ENCODE measurements at places on chromosomes 2 and 18. TPM values are rescaled to one million over a fixed set of nuclear protein-coding genes. Genes with fewer than 3 reads are reported as not detected.

The SULT1C4 gene
- 33.4 TPM for total RNA-seq

DNA sequence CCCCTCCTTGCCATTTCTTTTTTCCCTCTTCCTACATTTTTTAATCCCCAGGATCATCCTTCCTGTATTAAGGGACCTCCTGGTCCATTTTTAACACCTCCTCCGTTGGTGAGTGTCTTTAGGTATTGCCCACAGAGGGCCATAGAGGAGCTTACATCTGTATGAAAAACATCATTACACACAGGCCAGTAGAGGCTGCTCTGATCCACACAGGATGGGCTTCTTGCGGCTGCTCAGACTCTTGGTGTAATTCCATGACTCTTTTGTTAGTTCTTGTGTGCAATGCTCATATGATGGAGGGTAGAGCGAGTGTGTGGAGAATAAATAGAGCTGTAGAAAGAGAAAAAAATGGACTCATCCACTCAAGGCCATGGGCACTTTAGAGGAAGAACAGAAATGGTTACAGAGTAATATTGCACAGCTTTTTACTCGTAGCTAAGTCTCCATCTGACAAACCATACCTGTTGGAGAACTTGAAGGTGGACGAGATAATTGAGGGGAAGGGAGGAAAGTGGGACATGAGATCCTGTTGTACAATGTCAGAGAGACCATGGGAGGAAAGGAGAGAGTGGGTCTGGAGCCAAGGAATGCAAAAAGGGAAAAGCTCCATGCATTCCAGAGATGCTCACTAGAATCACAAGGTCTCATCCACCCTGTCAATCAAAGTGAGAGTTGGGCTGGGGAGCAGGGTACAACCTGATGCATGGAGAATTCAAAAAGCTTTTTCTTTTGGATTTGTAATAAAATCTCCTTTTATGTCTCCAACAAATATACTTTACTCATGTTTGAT, 129.7 kb upstream of the TNP1 start:
- DNase-seq: no peak
- H3K4me1 ChIP-seq: no peaks in the 10 kb centered on the region
- H3K36me3 ChIP-seq: no peaks in the 10 kb centered on the region
- H3K27ac ChIP-seq: no peak overlapping the region
- no peak overlapping the region for H3K4me3 ChIP-seq

The KRTCAP3 gene
- not detected for total RNA-seq

- no peak overlapping the region for H3K4me3 ChIP-seq
- H3K27me3 ChIP-seq: no peaks in the 10 kb centered on the region
- no peaks in the 10 kb centered on the region for H3K36me3 ChIP-seq
Measured at GRCh38 chr2:179031731-179032408, 18.1 kb downstream of the CCDC141 start.

The TRIM43 gene
- not detected for total RNA-seq

The TRPM8 gene
- total RNA-seq: not detected

DNA sequence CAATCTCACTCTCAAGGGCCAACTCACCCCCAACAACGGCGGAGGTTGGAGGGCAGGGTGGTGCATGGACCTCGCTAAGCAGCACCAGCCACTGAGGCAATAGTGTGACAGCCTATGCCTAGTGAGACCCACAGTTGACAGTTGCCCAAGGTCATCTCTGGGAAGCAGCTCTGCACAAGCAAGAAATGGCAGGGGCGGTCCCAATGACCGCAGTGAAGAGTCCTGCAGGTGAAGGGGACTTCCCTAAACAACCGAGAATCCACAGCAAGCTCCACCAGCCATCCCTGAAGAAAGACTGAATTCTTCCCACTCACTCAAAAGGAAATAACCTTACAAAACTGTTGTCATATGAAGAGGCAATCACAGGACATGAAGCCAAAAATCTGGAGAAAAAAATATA, 313.4 kb upstream of the ID2 start:
- H3K27ac ChIP-seq: no peak overlapping the region
- H3K4me1 ChIP-seq: no peaks in the 10 kb centered on the region
- H3K4me3 ChIP-seq: no peak overlapping the region
- no peak for DNase-seq

DNA sequence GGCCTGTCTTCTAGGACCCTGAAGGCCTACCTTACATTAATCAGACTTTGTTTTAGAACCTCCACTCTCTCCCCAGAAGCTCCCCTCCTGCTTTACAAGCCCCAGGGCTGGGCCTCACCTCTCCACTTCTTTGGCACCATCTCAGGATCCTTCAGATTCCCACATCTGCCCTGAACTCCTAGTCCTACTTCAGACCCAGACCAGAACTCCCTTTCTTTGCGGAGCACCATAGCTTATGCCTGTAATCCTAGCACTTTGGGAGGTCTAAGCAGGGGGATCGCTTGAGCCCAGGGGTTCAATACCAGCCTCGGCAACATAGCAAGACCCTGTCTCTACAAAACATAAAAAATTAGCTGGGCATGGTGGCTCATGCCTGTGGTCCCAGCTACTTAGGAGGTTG, 991 bp downstream of the CHCHD5 start:
- no peaks in the 10 kb centered on the region for H3K36me3 ChIP-seq
- H3K4me3 ChIP-seq: peak overlapping the region; percentile 58
- H3K4me1 ChIP-seq: peaks cover 7% of the 10 kb centered on the region
- no peaks in the 10 kb centered on the region for H3K27me3 ChIP-seq

DNA sequence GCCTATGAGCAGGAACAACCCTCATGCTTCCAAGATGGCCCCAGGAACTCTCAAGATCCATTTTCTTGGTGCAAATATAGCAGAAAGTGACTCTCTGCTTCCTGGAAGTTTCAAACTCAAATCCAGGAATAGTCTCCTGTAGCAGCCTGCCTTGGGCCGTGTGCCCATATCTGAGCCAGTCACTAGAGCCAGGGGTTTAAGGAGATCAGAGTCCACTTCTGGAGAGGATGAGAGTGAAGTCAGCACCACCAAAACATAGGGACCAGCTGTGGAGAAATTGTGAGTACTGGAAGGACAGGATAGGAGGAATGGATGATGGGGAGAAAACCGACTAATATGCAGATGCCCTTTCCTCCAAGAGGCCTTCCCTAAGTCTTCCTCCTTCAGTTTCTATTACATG, 33.2 kb downstream of the PSD4 start:
- no peak overlapping the region for H3K4me3 ChIP-seq
- H3K27me3 ChIP-seq: no peaks in the 10 kb centered on the region
- no peaks in the 10 kb centered on the region for H3K36me3 ChIP-seq
- H3K4me1 ChIP-seq: no peaks in the 10 kb centered on the region
- DNase-seq: no peak

The TCF23 gene
- total RNA-seq: 31.5 TPM

- H3K27ac ChIP-seq: no peak overlapping the region
- no peak for DNase-seq
- no peaks in the 10 kb centered on the region for H3K4me1 ChIP-seq
Measured at GRCh38 chr18:48385596-48385995, 23.6 kb downstream of the ZBTB7C start.

The TNFRSF11A gene
- 7.4 TPM for total RNA-seq

GRCh38 chr2:74619651-74620297, 28.4 kb downstream of the M1AP start:
- no peaks in the 10 kb centered on the region for H3K36me3 ChIP-seq
- H3K27me3 ChIP-seq: no peaks in the 10 kb centered on the region

The EIPR1 gene
- 26.1 TPM for total RNA-seq

GRCh38 chr2:59993726-59994125, 559.7 kb downstream of the BCL11A start:
- DNase-seq: no peak
- no peaks in the 10 kb centered on the region for H3K36me3 ChIP-seq
- H3K27ac ChIP-seq: no peak overlapping the region
- no peaks in the 10 kb centered on the region for H3K27me3 ChIP-seq
- no peak overlapping the region for H3K4me3 ChIP-seq

The DHRS9 gene
- total RNA-seq: not detected

GRCh38 chr2:12090072-12090471, 343.6 kb downstream of the LPIN1 start:
- H3K4me3 ChIP-seq: no peak overlapping the region
- no peak for DNase-seq
- no peaks in the 10 kb centered on the region for H3K36me3 ChIP-seq
- no peaks in the 10 kb centered on the region for H3K27me3 ChIP-seq
- no peaks in the 10 kb centered on the region for H3K4me1 ChIP-seq

- H3K4me1 ChIP-seq: no peaks in the 10 kb centered on the region
- no peak overlapping the region for H3K4me3 ChIP-seq
- no peak for DNase-seq
- H3K27me3 ChIP-seq: no peaks in the 10 kb centered on the region
- no peaks in the 10 kb centered on the region for H3K36me3 ChIP-seq
Measured at GRCh38 chr2:33696234-33696633, 97.1 kb upstream of the FAM98A start.

The DPP4 gene
- 5.1 TPM for total RNA-seq

- H3K27me3 ChIP-seq: no peaks in the 10 kb centered on the region
- no peaks in the 10 kb centered on the region for H3K36me3 ChIP-seq
- H3K4me1 ChIP-seq: no peaks in the 10 kb centered on the region
- no peak overlapping the region for H3K27ac ChIP-seq
- no peak for DNase-seq
Measured at GRCh38 chr18:42706029-42706608, 409.4 kb downstream of the RIT2 start.

The TFCP2L1 gene
- 3.9 TPM for total RNA-seq

All from uterus (tissue), 4 donors.